Activated CD8-positive, alpha-beta T cell treated with anti-CD3 and anti-CD28 coated beads, Interleukin-2, amount 10 ng/mL, durations not matched to agents 7 days and 5 days (primary cell): ENCODE measurements at places on chromosomes 12 and 14. TPM values are rescaled to one million over a fixed set of nuclear protein-coding genes. Genes with fewer than 3 reads are reported as not detected.
A peak's percentile ranks its signal among the peaks of the same experiment; 100 is the strongest.

DNA sequence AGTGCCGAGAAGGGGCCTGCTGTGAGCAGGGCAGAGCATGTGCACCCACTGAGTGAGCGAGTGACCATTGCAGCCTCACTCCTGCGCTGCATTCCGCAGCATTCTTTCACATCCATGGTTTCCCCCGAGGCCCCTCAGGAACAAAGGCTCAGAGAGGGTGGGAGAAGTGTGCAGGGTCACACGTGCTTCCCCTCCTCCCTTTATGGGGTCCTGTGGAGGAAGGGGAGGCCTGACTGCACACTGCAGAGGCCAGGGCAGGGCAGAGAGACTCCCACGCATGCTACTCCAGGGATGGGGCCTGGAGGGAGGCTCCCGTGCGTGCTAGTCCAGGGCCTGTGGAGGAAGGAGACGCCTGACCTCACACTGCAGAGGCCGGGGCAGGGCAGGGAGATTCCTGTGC is 63.2 kb downstream of the DIO3 start:
- DNase-seq = no peak
- peaks cover 9% of the 10 kb centered on the region for H3K4me1 ChIP-seq
- no peak overlapping the region for H3K4me3 ChIP-seq
- H3K36me3 ChIP-seq = no peaks in the 10 kb centered on the region
- H3K27ac ChIP-seq = no peak overlapping the region

GRCh38 chr14:104794993-104795780 is at the start of gene AKT1:
Gene AKT1, minus strand, starts transcription at chr14:104795748. Its CDS starts 3,105 bp downstream, at chr14:104792643.
- peaks cover 45% of the 10 kb centered on the region for H3K4me1 ChIP-seq
- peaks cover 10% of the 10 kb centered on the region for H3K27me3 ChIP-seq
- H3K27ac ChIP-seq = peak within 1 kb of the TSS; percentile 82
- peak within 1 kb of the TSS; percentile 94 for H3K4me3 ChIP-seq

GRCh38 chr12:92695577-92695976 is 7.2 kb upstream of the PLEKHG7 start:
- H3K36me3 ChIP-seq = no peaks in the 10 kb centered on the region
- H3K4me3 ChIP-seq = no peak overlapping the region
- no peaks in the 10 kb centered on the region for H3K27me3 ChIP-seq
- no peak for DNase-seq
- H3K4me1 ChIP-seq = no peaks in the 10 kb centered on the region
- no peak overlapping the region for H3K27ac ChIP-seq

- DNase-seq = no peak
- H3K27ac ChIP-seq = no peak overlapping the region
- H3K36me3 ChIP-seq = no peaks in the 10 kb centered on the region
- no peak overlapping the region for H3K4me3 ChIP-seq
- no peaks in the 10 kb centered on the region for H3K4me1 ChIP-seq
Measured at GRCh38 chr14:48553443-48553842, 878.0 kb upstream of the MDGA2 start.

- H3K4me1 ChIP-seq = no peaks in the 10 kb centered on the region
- H3K27me3 ChIP-seq = no peaks in the 10 kb centered on the region
- H3K36me3 ChIP-seq = peaks cover 10% of the 10 kb centered on the region
- DNase-seq = no peak
- no peak overlapping the region for H3K4me3 ChIP-seq
Measured at GRCh38 chr14:65016471-65016870, 29.8 kb downstream of the FNTB start.

The LYZ gene
- not detected for total RNA-seq

The NKX2-1 gene
- total RNA-seq = not detected

The CHGA gene
- not detected for total RNA-seq

The HVCN1 gene
- 30.8 TPM for total RNA-seq

The KRT75 gene
- not detected for total RNA-seq

The KRT71 gene
- not detected for total RNA-seq
